ENCODE measurements at places on chromosomes 1 and 21. TPM values are rescaled to one million over a fixed set of nuclear protein-coding genes. Genes with fewer than 3 reads are reported as not detected.
A peak's percentile ranks its signal among the peaks of the same experiment; 100 is the strongest.

The SELE gene
- not detected for total RNA-seq

The VWA1 gene
- 20.3 TPM for total RNA-seq

The FCRL6 gene
- total RNA-seq: not detected

The HTR6 gene
- 0.14 TPM for total RNA-seq

The ATP1A4 gene
- total RNA-seq: not detected

The KRTAP19-1 gene
- not detected for total RNA-seq

DNA sequence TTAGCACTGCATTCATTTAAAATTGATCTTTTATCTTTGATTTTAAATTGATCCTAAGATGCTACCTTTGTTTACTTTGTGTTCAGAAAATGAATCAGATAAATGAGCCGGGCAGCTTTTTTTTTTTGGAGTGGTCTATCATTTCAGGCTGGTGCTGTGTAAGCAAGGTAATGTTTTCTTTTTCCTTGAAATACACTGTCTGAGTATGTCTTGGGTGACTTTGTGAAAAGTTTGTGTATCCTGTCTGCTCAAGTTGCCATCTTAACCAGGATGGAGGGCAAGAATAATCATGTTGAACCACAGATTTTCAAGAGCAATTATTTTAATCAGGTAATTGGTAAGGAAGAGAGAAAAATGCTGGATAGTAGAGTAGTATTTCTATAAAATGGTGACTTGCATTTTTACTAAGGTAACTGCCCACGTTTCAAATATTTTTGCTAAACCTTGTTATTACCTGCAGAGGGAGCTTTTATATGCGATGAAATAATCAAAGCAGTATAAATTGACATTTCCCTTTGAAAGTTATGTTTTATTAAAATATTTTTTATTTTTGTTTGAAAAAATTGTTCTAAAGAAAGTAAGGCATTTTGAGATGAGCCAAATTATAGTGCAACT, 11.1 kb downstream of the ADGRL2 start:
- DNase-seq: no peak

DNA sequence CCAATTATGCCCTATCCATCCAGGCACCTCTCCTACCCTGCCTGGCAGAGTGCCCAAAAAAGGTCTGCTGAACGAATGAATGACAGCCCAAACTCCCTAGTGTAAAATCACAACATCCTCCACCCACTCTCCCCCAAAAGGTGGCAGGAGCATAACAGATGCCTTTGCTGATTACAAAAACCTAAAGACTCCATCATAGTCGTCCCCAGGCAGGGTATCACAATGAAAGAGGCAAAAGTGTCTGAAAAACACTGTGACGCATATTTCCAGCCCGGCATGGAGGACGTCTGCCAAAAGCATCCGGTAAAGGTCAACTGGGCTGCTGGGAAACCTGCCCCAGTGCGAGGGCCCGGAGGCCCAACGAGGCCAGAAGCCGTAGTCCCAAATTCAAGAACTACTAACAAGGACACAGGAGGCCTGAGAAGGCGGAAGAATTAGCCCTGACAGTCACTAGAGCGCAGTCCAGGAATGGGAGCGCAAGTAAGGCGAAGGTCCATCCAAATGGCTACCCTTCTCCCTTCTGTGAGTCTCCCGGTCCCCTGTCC, 576 bp downstream of the SMIM12 start:
- no peak for DNase-seq

DNA sequence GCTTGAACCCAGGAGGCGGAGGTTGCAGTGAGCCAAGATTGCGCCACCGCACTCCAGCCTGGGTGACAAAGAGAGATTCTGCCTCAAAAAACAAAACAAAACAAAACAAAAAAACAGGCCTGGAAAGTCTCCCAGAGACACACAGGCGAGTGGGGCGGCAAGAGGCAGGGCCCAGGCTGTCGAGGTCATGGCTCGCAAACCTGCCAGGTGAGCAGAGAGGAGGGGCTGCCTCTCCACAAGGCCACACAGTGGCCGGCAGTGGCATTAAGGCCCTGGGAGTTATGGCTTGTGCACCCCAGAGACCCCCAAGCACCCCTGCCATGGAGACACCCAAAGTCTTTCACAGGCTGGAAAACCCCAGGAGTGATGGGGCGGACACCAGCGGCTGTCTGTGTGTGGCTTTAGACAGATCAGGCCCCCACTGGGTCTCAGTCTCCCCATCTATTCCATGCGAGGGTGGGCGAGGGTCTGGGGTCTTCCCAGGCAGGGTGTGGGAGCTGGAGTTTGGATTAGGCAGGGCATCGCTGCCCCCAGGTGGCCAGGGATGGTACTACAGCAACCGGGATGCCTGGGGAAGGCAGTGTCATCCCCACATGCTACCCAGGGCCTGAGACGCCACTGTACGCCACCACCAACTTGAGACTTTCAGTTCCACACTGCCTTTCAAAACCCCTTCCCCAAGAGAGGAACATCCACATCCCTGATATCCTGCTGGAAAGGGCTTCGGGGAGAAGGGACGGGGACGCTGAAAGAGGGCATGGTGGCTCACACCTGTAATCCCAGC, 7.3 kb upstream of the CTRC start:
- peak; percentile 62 for DNase-seq

DNA sequence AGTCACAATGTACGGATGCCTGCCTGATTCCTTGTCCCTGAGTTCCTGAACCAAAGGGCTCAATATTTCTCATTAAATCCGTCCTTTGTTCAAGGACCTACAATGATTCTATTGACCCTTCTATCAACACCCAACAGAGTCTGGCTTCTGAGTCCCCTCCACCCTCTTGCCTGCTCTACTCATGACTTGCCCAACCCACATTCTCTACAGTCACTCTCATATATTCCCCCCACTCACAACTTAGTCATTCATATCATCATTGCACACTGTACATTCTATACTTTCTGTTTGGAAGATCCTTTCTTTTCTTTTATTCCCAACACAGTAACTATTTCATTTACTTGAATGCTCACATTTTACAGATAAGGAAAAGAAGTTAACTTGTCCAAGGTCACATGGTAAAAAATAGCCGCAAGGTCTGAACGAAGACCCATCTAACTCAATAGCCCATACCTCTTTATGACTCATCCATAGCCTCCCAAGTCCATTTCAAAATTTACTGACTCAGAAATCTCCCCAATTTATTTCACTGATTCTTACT, 3.6 kb downstream of the OTUD7B start:
- DNase-seq: no peak

DNA sequence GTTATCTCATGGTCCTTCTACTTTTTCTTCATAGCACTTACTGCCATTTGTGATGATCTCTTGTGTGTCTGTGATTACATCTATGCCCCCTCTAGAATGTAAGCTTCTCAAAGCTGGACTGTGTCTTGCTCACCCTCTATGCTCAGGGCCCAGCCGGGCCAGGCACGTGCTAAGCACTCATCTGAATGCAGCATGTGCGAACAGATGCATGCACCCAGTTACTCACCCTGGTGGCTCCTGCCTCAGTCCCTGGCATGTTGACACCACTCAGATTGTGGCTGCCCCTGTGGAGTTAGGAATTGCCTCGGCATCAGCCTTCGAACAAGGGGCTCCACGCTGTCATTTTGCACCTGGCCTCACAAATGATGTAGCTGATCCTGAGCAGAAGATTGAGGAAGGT, 19.6 kb upstream of the PABPC4 start:
- DNase-seq: no peak

DNA sequence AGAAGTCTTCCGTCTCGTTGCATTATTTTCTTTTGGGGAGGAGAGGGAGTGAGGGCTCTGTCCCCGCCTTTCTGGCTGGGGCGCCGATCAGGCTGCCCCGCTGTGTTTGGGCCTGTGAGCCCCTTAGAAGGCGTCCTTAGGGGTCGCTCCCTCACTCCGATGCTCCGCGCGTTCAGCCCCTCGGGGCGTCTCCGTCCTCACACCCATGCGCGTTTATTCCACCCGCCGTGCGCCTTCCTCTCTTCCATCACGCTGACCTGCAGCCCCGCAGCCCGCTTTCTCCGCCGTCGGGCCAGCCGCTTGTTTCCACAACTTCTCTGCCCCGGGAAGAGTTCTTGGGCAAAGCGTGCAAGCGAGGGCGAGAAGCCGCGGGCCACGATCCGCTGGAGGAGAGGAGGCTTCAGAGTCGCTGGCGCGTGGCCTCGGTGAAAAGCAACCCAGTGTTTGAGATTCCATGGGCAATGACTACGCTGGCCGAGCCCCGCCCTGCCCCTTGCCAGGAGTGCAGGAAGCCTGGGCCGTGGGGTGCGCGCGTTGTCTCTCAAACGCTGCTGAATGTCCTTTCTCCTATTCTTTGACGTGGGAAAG, 27.7 kb downstream of the TRIM11 start:
- DNase-seq: peak; percentile 42

DNA sequence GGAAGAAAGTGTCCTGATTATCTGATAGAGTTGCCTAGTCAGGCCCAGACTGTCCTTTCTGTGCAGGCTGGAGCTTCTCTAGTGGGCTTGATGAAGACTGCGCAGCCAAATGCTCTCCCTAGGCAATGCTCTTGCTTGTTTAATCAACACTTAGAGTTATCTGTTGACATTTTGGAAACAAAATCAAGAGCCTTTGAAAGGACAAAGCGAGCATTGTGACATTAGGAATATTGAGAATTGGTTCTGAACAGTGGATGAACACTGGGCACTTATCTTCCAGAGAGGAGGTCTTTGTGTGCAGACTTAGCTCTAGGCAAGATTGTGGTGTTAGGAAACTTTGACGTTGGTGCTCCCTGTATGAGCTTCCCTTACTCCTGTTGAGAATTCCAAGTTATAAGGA, 94.5 kb downstream of the DNTTIP2 start:
- DNase-seq: no peak

- DNase-seq: no peak
Observed at GRCh38 chr1:17920881-17921640, 165.9 kb downstream of the ACTL8 start.

DNA sequence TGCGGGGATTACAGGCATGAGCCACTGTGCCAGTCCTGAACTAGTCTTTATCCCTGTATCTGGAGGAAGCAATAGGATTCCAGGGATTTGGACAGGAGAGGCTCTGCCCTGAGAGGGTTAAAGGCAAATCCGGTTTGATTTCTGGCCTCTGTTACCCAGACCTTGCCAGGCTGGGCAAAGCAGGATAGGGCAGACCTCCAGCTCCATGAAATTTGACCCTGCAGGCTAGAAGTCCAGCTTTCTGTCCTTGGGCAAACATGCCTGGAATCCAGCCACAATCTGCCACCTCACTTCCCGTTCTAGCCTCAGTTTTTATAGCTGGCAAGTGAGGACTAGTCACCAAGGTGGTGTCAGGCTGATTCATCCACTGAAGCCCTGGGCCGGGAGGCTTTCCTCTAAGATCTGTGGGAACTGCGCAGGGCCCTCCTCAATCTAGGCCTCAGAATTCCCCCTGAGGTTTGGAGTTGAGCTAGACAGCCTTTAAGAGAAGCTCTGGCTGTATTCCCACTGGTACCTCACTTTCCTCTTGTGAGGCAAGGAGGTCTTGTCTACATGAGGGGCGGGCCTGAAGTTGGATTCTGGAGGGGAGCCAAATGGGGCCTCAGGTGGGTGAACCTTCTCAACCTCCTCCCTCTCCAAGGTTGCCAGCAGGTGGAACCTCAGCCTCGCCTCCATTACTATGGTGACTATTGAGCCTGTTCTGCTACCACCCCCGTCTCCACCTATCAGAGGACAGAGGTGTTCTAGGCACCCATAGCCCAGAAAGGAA, 7.0 kb upstream of the P3R3URF start:
- DNase-seq: peak; percentile 66

- DNase-seq: no peak
Observed at GRCh38 chr1:198467907-198468306, 72.6 kb downstream of the ATP6V1G3 start.

DNA sequence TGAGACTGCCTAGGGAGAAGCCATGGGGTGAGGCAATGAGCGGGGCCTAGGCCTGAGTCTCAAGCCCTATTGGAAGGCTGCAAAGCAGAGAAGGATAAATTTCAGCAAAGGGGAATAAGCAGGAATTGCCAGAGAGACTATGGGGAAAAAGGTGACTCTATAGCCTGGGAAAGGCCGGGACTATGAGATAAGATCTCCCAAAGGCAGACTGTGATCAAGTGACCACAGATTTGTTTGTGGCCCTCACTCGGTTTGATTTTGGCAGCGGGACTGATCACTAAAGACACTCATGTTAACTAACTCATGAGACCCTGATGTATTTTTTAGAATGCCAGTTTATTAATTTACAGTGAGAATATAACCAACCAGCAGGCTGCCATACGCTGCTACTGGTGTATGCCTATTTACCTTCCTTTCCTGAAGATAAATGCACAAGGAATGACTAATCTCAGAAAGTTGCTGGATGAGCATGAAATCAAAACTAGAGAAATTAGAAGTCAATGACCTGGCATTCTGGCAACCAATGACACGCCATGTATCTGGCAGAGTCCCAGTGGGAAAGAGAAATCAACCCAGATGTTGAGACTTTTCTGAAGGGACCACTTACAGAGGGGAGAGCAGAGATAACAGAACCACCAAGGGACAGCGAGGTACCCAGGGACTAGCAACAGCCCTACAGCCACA, 4.3 kb downstream of the HSF2BP start:
- no peak for DNase-seq

DNA sequence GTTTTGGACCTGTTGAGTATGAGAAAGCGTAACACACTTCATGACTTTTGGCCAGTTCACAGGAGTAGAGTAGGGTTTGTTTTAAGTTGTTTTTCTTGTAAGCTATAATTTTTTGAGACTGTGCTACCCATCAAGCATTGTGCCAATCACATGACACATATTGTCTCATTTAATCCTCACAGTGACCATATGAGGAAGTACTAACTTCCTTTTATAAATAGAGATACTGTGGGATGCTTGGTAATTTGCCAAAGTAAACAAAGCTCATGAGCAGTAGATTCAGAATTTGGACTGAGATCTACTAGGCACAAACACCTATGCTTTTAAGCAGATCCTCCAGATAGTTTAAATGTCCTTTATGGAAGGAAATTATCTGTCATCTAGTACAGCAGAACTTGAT, 178.3 kb downstream of the CACNA1E start:
- no peak for DNase-seq

DNA sequence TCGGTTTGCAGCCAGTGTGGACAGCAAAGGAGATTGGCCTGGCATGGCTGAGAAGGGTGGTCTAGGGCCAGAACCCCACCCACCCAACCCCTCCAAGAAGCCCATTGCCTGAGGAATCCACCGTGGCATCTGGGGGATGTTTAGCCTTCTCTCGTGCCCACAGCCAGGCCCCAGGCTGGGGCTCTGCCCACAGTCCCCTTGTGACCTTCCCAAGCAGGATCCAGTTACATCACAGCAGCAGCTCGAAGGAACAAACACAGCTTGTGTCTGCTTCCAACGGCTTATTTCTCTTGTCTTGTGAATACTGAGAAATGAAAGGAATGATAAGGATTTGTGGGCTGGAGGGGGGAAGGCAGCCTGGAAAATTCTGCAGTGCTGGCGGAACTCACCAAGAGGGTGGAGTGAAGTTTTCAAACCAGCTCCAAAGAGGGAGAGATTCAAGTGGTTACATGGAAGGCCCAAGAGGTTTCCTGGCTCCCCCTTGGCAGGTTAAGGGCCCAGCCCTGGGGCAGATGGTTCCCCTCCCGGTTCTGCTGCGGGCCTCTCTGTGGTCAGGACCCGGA, 61.6 kb downstream of the DHRS3 start:
- DNase-seq: peak; percentile 13

GRCh38 chr1:43206600-43207228, 34.6 kb downstream of the CFAP57 start:
- DNase-seq: peak; percentile 46

GRCh38 chr1:73998348-73998959, 199.5 kb downstream of the LRRIQ3 start:
- DNase-seq: peak; percentile 94

GRCh38 chr1:168320800-168321450, 40.2 kb downstream of the TBX19 start:
- DNase-seq: no peak
